HFFc6 (cell line): ENCODE measurements at places on chromosomes 6 and 20. TPM values are rescaled to one million over a fixed set of nuclear protein-coding genes. Genes with fewer than 3 reads are reported as not detected.

AFG1L gene
- total RNA-seq: 5.0 to 5.9 TPM (median 5.5 TPM) in 3 replicates

MCCD1 gene
- not detected in 3 replicates for total RNA-seq

FAM110A gene
- total RNA-seq: 3.6 to 6.3 TPM (median 6.3 TPM) in 3 replicates

FAM83C gene
- not detected in 3 replicates for total RNA-seq

CLPSL1 gene
- not detected in 3 replicates for total RNA-seq

C20orf204 gene
- 0.29 to 0.41 TPM (median 0.38 TPM) in 3 replicates for total RNA-seq

STX11 gene
- 0.27 to 0.42 TPM (median 0.40 TPM) in 3 replicates for total RNA-seq

GMDS gene
- total RNA-seq: 14.5 and 18.0 TPM in 2 replicates

COQ3 gene
- 7.3 to 11.3 TPM (median 10.4 TPM) in 3 replicates for total RNA-seq

MAS1 gene
- not detected in 3 replicates for total RNA-seq

EYA4 gene
- total RNA-seq: not detected in 3 replicates

- no peak overlapping the region for H3K4me3 ChIP-seq
- H3K27ac ChIP-seq: no peak overlapping the region
- H3K36me3 ChIP-seq: no peaks in the 10 kb centered on the region
- H3K27me3 ChIP-seq: no peaks in the 10 kb centered on the region; the same call in 1 of the 2 replicates
These were observed 358.7 kb downstream of the LMBRD1 start for GRCh38 chr6:69438113-69438512.

GRCh38 chr6:90257486-90257738 is 39.2 kb downstream of the BACH2 start:
- no peak for DNase-seq
- H3K36me3 ChIP-seq: no peaks in the 10 kb centered on the region
- peaks cover 8% of the 10 kb centered on the region for H3K4me1 ChIP-seq
- H3K4me3 ChIP-seq: no peak overlapping the region
- no peak overlapping the region for H3K27ac ChIP-seq

GRCh38 chr6:25083784-25084507 is 148.2 kb upstream of the RIPOR2 start:
- H3K4me3 ChIP-seq: no peak overlapping the region
- no peak for DNase-seq
- H3K36me3 ChIP-seq: no peaks in the 10 kb centered on the region
- H3K27ac ChIP-seq: no peak overlapping the region

- DNase-seq: no peak
- no peaks in the 10 kb centered on the region for H3K27me3 ChIP-seq
- peaks cover 8% of the 10 kb centered on the region for H3K4me1 ChIP-seq
- peaks cover 20% of the 10 kb centered on the region for H3K36me3 ChIP-seq
- no peak overlapping the region for H3K27ac ChIP-seq
- H3K4me3 ChIP-seq: no peak overlapping the region
These were observed 13.4 kb downstream of the MTFR2 start for GRCh38 chr6:136236466-136237293.

- no peaks in the 10 kb centered on the region for H3K36me3 ChIP-seq
- H3K27ac ChIP-seq: no peak overlapping the region
- no peak for DNase-seq
- H3K4me3 ChIP-seq: no peak overlapping the region
- H3K4me1 ChIP-seq: no peaks in the 10 kb centered on the region
These were observed 306.1 kb upstream of the FLRT3 start for GRCh38 chr20:14643556-14643955.

DNA sequence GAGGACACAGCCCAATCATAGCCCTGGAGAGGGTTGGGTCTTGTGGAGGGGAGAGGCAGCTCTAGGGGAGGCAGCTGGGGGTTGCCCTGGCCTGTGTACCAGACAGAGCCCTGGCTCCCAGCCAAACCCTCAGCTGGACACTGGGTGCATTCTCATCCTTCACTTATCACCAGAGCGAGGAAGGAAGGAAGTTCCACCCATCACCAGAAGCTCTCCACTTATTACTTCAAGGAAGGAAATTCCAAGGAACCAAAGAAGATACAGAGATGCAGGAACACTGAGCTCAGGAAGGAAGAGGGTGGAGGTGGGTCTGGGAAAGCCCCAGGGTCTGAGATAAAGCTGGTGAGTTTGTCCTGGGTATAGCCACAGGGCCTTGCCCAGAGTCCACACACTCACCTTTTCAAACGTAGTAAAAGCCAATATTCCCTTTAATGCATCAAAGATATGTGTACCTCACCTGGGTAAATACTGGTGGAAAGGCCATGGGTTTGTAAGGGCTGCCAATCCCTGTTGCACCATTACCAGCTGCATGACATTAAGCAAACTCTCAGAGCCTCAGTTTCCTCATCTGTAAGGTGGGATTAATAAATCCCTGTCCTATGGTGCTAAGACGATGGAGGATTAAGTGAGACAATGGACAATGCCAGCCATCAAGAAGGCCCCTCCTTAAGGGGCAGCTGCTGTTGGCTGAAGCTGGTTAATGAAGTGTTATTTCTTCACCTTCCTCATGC is 109.7 kb upstream of the NAA20 start:
- DNase-seq: no peak
- peaks cover 8% of the 10 kb centered on the region; the same call in 1 of the 2 replicates for H3K4me1 ChIP-seq
- no peaks in the 10 kb centered on the region; the same call in 1 of the 2 replicates for H3K36me3 ChIP-seq
- H3K4me3 ChIP-seq: no peak overlapping the region
- H3K27me3 ChIP-seq: no peaks in the 10 kb centered on the region

DNA sequence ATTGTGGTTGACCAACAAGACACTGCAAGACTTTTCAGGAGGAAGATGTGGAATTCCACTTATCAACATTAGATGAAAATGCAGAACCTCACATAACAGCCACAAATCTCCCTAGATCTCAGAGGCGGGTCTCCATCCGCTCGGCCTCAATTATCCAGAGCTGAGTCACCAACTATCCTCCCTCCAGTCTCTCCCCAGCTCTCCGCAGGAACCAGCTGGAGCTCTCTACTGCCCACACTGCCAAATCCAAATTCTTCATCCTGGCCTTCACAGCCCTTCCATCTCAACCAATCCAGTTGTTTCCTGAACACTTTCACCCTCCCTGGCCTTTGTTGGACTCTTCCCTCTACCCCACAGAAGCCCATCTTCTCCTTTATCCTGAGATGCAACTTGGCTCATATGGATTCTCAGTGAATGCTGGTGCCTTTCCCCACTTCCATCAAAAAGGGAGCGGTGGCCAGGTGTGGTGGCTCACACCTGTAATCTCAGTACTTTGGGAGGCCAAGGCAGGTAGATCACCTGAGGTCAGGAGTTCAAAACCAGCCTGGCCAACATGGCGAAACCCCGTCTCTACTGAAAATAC is 3.5 kb upstream of the TGIF2 start:
- peak; percentile 61 for DNase-seq
- H3K27me3 ChIP-seq: peaks cover 7% of the 10 kb centered on the region
- H3K4me3 ChIP-seq: no peak overlapping the region
- H3K36me3 ChIP-seq: no peaks in the 10 kb centered on the region

- H3K27ac ChIP-seq: no peak overlapping the region
- peaks cover 20% of the 10 kb centered on the region for H3K36me3 ChIP-seq
- no peak for DNase-seq
- H3K27me3 ChIP-seq: peaks cover 17% of the 10 kb centered on the region
- peaks cover 15% of the 10 kb centered on the region for H3K4me1 ChIP-seq
- no peak overlapping the region for H3K4me3 ChIP-seq
These were observed 17.1 kb downstream of the NTSR1 start for GRCh38 chr20:62725596-62726268.

DNA sequence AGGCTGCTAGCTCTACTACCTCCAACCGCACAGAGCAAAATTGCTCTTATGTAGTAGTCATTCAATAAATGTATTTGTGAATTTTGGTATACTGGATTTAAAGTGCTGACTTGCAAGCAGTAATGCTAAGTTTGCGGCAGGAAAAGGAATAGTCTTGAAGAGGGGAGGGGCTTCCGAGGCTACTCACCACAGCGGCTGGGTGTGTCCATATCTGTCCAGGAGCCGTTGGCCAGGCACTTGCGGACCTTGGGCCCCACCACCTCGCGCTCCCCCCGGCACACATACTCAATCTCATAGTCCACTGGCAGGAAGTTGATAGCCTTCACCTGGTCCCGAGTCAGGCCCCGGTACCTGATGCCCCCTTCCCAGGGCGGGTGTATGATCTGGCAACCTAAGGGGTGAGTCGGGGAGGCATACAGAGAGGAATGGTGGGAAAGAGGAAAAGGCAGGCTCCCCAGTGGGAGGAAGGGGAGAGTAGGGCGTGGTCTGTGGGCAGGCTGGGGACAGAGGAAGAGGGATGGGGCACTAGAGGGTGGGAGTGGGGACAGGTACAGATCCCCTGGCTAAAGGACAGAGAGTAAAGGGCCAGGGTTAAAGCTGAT is 1.7 kb downstream of the GABBR1 start:
- H3K27ac ChIP-seq: no peak overlapping the region
- H3K4me3 ChIP-seq: peak overlapping the region; percentile 93
- no peak for DNase-seq
- H3K27me3 ChIP-seq: peaks cover 3% of the 10 kb centered on the region
- H3K36me3 ChIP-seq: no peaks in the 10 kb centered on the region; the same call in 1 of the 2 replicates

DNA sequence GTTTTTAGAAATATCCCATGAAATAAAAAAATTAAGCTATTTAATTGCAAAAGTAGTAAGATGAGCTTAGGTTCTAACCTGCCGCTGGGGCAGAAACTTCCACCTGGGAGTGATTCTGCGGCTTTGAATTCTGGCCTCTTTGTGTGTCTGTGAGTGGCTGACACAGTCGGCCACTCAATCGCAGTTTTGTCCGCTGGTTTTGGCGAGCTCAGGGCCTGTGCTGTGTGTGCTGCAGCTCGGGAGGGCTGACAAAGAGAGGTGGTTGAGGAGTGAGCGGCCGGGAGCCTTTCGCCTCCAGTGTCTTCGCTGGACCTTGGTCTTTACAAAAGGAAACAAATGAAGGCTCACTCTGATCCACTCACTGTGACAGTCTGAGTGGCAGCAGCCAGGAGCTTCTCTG is 128.4 kb downstream of the TIAM2 start:
- H3K4me1 ChIP-seq: peaks cover 71% of the 10 kb centered on the region
- no peak overlapping the region for H3K4me3 ChIP-seq
- no peak overlapping the region for H3K27ac ChIP-seq
- H3K36me3 ChIP-seq: peaks cover 12% of the 10 kb centered on the region; the same call in 1 of the 2 replicates

DNA sequence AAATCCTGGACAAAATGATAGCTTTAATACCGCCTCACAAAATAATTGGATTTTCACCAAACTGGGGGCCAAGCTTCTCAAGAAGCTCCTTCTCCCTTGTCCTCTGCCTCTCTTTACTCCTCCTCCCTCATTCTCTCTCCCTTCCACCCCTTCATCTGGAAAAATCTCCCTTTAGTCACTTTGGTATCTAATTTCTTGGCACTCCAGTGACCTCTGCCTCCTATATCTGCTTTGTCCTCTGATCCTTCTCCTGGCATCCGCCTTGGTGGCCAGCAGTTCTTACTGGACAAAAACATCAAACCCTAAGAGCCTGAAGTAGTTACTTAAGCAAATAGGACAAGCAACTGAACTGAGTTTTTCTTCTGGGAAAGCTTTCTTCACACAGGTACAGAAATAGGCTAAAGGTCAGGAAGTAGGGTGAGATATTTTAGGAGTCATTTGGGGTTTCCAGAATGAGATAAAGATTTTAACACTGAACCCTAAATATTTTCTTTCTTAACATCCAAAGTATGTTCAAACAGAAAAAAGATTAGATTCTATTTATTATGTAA is 220.7 kb downstream of the ARHGAP18 start:
- no peak for DNase-seq
- H3K36me3 ChIP-seq: peaks cover 22% of the 10 kb centered on the region; the same call in 1 of the 2 replicates
- peaks cover 65% of the 10 kb centered on the region for H3K4me1 ChIP-seq
- H3K27ac ChIP-seq: peak overlapping the region; percentile 100

DNA sequence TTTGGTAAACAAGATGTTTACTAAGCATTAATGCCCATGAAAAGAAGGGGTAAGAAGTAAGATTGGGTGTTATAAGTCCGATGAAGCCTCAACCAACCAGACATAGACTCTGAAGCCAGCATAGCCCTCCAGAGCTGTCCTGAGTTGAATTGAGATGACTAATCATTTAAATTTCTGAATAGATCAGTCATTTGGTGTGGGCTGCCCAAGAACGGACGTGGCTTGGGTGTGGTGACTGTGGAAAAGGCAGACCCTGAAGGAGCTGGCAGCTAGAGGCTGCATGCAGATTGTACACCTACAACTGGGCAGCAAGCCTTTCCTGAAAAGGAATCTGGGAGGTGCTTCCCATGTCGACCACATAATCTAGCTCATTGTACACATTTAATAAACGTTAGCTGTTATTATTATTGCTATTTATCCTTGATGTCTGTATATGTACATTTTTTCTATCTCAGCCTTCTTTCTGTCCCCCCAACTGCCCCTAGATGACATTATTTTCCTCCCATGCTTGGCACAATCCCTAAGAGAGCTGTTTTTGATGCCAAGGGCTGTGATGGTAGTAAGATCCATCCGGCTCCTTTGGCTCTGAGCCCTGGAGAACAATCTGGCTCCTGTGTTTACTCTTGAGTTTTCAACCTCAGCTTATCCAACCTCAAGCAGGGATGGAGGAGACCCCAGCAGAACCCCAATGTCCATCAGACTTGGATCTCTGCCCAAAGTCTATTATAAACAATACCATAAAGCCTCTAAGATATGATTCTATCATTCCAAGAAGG is 57.6 kb upstream of the JAG1 start:
- H3K27me3 ChIP-seq: peaks cover 11% of the 10 kb centered on the region
- peaks cover 5% of the 10 kb centered on the region; the same call in 1 of the 2 replicates for H3K4me1 ChIP-seq
- H3K36me3 ChIP-seq: no peaks in the 10 kb centered on the region
- no peak overlapping the region for H3K27ac ChIP-seq

DNA sequence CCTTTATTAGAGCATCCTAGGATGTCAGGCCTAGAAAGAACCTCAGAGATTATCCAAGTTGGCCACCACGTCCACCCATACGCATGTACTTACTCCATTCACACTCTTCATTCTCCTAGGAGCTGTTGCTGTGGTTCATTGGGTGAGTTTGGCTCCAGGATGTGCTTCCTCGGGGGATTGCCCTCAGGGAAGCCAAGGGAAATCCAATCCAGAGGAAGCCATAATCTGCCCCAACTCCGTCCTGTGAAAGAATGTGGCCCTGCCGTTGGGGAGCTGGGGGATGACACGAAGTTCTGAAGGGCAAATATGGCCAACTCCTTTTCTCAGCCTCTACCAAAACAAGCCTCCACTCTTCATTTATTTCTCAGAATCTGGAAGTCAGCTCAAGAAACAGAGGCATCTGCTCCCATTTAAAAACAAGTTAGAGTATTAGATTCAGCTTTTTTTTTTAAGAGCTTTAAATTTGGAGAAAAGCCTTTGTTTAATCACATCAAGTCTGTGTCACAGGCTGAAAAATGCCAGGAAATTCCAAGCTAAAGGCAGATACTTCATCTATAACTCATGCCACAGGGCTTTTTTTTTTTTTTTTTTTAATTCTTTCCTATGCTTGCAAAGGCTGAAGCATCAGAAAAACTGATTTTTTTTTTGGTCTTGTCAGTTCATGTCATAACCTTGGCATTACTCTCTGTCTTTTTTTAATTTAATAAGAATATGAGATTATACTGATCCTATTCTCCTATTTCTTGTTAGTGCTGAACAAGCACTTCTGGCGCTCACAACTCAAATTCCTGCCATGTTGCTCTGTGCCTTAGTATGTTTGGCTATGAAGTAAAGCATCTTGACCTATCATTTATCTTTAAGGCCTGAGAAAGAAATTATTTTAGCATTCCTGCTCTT is 480.9 kb upstream of the MARCKS start:
- peak overlapping the region; percentile 96 for H3K27ac ChIP-seq
- H3K27me3 ChIP-seq: no peaks in the 10 kb centered on the region; the same call in 1 of the 2 replicates
- peaks cover 86% of the 10 kb centered on the region for H3K4me1 ChIP-seq
- peak overlapping the region; percentile 80 for H3K4me3 ChIP-seq
- H3K36me3 ChIP-seq: peaks cover 22% of the 10 kb centered on the region

GRCh38 chr20:8423482-8423881 is 291.4 kb downstream of the PLCB1 start:
- no peak for DNase-seq
- peak overlapping the region; percentile 46; the same call in 1 of the 2 replicates for H3K4me3 ChIP-seq
- peaks cover 55% of the 10 kb centered on the region for H3K4me1 ChIP-seq
- H3K27me3 ChIP-seq: no peaks in the 10 kb centered on the region; the same call in 1 of the 2 replicates
